ENCODE measurements at places on chromosomes 6 and 20.

DNA sequence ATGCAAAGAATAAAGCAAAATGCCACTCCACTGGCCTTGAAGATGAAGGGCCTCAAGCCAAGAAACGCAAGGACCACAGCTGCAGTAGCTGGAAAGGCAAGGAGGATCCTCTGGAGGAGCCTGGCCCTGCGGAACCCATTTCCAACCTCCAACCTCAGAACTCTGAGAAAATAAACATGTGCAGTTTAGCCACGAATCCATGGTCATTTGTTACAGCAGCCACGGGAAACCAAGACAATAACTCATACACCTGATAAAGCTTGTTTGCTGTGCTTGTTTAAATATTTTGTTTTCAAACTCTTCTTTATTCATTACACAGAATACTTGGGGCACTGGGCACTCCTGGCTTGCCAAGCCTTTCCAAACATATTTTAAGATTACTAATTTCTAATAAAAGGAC lies 10.4 kb downstream of the SERPINB6 start:
- DNase-seq = peak; percentile 16

GRCh38 chr6:125886021-125886420 lies 70.5 kb upstream of the HINT3 start:
- DNase-seq = no peak

- no peak for DNase-seq
Measured at GRCh38 chr6:4020822-4021132, 58.2 kb downstream of the FAM217A start.

- DNase-seq = peak; percentile 37
Measured at GRCh38 chr20:2559651-2560050, 23.3 kb downstream of the TMC2 start.

DNA sequence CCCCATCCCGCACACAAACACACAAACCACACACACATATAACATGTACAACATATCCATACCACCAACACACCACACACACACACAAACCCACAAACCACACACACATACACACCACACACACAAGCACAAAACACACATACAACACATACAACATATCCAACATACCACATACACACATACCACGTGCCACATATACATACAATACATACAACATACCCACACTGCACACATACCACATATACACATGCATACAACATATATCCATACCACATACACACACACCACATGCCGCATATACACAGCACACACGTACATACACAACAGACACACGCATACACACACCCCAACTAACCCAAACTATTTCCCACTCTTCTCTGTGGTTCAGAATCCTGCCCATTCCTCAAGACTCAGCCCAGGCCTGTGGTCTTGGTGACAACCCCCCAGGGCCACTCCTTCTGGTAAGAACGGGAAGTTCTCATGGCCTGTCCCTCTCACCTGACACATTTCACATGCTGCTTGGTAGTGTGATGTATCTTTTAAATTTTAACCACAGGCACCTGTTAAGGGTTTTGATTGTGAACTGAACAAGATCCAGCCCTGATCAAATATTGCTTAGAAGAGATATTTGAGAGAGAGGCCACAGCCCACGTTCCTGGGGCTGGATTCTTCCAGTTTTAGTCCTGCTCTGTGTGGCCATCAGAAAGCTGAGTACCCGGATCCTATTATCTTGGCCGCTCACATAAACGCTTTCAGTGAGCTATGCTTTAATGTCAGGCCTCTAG lies 55.9 kb upstream of the KCNK16 start:
- DNase-seq = no peak

DNA sequence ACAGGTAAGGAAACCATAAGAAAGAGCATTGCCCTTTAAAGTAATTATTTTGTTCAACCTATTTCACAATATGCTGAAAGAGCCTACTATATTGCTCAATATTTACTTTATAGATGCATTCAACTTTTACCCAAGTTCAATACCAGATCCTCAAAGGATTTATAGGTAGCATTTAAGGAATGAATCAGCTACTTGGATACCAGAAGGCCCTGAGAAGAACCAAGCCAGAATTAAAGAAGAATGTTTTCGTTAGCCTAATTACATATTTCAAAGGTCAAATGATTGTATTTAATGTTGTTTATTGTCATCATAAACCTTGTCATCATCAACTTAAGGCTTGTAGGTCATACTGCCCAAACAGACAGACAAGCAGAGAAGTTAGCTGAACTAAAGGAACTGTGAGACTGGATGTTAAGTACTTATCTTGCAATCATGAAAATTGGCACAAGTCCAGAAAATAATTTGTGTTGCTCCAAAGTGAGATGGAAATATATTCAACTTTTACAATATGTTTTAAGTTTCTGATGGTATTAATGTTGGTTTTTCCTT lies 636.7 kb downstream of the RFPL4B start:
- no peak for DNase-seq

DNA sequence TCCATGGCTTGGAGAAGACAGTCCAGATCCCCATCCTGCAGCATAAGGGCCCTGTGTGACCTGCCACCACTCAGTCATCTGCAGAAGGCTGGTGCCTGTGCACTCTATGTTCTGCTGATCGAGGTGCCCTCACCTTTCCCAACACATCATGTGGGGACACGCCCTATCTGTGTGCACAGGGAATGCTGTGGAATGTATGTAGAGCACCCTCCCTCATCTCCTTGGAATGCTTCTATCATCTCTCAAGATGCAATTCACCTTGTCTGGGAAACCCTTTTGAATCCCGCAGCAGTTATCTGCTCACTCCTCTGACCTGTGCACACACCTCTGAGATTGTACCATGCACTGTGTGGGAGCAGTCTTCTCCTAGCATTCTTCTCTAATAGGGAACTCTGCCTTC lies 207.2 kb upstream of the SSTR4 start:
- DNase-seq = no peak

DNA sequence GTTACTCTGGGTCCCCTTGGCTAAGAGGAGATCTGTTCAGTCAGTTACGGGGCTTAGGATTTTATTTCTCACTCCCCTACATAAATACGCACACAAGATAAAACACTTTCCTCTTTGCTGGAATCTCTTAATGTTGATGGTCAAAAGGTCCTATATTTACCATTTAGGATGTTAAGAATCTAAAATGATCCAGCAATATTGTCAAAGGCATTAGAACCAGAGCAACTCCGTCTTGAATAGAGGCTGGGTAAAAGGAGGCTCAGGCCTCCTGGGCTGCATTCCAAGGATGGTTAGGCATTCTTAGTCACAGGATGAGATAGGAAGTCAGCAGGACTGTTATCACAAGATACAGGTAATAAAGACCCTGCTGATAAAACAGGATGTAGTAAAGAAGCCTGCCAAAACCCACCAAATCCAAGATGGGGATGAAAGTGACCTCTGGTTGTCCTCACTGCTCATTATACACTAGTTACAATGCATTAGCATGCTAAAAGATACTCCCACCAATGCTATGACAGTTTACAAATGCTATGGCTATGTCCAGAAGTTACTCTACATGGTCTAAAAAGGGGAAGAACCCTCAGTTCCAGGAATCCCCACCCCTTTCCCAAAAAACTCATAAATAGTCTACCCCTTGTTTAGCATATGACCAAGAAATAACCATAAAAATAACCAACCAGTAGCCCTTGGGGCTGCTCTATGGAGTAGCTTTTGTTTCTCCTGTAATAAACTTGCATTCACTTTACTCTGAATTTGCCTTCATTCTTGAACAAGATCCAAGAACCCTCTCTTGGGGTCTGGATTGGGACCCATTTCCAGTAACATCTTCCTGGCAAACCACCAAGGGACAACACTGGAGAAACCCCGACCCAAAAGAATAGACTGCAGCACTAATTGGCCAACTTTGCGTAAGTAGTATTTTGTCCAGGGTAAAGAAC lies 107.5 kb downstream of the DTNBP1 start:
- no peak for DNase-seq

DNA sequence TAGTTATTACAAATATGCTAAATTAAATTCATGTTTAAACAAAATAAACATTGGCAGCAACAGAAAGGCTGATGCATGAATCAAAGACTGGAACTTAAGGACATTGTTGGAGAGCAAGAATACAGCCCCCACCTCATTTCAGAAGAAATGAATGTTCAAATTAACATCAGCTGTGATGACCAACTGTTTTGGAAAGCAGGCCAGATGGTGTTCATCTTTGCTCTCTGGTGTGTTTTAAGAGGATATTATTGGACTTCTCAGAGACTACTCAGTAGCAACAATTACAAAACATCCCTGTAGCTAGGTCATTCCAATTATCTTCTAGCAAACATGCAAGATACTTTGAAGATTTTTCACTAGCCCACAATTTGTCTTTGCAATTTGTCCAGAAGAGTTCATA lies 118.6 kb upstream of the DOK5 start:
- no peak for DNase-seq

GRCh38 chr6:41769376-41769775 lies 10.3 kb downstream of the FRS3 start:
- peak; percentile 44 for DNase-seq

- no peak for DNase-seq
Measured at GRCh38 chr20:21509079-21509596, 4.7 kb downstream of the NKX2-2 start.

DNA sequence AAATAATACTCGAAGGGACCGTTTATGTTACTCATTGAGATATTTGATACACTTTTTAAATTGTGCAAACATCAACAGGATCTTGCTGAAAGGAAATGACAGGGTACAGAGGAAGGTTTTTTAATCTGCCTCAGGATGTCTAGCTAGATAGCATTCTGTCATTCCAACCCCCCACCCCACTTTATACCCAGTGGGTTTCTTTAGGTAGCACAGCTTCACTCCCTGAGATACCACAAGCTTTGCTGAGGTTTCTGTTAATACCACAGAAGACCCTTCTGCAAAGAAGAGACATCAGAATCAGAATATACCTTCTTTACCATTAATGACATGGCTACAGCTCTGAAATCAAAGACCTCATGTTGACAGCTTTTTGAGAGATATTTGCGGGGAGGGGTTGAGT lies 1.3 kb downstream of the PHACTR2 start:
- no peak for DNase-seq

DNA sequence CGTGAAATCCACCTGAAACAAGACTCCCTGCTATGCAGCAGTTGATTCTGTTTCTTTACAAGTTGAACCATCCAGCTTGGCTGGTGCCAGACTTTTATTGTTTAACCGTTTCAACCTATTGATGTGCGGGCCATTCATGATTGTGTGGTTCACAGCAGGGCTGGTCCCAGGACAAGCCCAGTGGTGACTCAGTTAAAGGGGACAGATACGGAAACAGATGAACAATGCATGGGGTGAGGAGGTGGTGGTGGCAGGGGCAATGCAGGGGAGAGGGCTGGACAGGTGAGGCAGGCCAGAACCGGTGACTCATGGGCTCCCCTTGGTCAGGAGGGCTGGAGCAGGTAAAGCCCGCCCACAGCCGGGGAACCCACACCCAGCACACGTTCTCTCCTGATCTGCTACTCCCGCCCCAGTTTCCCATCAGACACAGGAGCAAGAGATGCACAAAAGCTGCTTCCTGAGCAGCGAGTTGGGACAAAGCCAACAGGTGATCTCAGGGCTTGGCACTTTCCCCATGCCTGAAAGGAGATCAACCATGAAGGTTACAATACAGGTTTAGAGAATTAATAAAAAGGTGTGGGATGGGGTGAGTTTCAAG lies 232.2 kb downstream of the LY86 start:
- peak; percentile 95 for DNase-seq

GRCh38 chr6:22363714-22364239 lies 66.9 kb upstream of the PRL start:
- no peak for DNase-seq

- DNase-seq = no peak
Measured at GRCh38 chr6:79261666-79262065, 27.2 kb upstream of the HMGN3 start.

DNA sequence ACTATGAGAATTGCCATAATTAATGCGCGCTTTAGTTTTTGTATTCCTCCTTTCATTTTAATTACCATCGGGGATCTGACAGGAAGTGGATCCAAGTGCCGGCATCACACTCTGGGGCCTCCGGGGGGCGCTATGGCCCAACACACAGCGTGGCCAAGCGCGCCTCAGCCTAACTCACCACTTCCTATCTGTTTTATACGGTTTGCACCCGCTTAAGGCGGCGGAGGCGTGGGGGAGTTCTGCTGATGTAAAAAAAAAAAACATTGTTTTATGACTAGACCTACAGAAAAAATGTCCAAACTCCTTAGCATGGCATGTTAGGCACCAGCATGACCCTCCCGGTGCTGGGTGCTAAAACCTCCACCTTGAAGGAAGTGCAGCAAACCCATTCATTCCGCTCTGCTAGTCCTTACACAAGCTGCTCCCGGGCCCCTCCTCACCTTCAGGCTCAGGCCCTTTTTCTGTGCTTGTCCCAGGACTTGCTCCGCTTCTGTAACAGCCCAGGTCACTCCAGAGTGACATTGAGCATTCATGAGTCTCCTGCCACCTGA lies 4.5 kb upstream of the EBF4 start:
- peak; percentile 90 for DNase-seq

DNA sequence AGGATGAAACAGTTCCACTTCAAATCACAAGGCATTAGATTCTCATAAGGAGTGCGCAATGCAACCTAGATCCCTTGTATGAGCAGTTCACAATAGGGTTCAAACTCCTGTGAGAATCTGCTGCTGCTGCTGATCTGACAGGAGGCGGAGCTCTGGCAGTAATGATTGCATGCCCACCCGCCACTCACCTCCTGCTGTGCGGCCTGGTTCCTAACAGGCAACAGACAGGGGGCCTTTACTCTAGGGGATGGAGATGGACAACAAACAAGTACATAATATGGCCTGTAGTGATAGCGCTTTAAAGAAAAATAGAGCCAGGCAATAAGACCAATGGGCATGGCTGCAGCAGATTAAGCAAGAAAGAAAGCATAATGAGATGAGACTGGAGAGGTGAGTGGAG lies 2.7 kb upstream of the TBC1D22B start:
- DNase-seq = no peak

DNA sequence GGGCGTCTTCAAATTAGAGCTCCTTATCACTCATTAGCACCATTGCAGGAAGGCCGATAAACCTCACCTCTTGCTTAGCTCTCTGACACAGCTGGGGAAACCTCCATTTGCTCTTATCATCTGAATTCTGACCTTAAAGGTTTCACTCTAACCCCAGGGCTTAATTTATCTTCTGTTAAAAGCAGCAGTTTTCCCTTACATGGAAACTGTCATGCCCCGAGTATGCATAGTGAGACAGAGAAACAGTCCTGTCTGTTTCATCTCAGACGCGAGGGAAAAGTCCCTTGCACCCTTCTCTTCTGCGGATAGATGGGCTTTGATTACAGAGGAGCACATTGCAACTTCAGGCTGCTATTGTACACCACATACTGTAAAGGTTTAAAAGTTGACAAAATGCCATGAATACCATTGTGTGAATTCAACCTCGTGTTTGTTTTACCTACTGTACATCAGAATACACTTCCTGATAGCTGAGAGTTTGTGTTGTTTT lies 191.5 kb upstream of the BMP2 start:
- DNase-seq = no peak

- peak; percentile 73 for DNase-seq
Measured at GRCh38 chr20:58306421-58307261, 2.9 kb upstream of the RAB22A start.

DNA sequence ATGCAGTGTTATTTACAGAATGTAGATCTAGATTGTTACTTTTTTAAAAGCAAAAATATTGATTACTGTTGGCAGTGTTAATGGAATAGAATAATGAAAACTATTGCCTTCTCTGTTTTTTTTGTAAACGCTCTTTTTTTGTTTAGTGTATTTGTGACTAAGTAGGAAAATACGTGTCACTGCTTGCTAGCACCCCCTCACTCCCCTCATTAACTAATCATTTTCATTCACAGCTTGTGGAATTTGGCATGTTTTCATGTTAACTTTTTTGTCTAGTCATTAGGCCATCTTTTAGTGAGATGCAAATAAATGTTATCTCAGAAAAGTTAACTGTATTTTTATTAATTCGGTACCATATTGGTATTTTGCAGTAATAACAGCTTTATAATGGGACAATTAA lies 29.8 kb downstream of the ADGRG6 start:
- DNase-seq = no peak

Measured in DMS53 (cell line).